ENCODE measurements at places on chromosomes 5 and 9.

GRCh38 chr9:88524911-88525310 lies 10.1 kb upstream of the NXNL2 start:
- DNase-seq = no peak

GRCh38 chr9:75265525-75265972 lies 177.2 kb downstream of the OSTF1 start:
- peak; percentile 31 for DNase-seq

DNA sequence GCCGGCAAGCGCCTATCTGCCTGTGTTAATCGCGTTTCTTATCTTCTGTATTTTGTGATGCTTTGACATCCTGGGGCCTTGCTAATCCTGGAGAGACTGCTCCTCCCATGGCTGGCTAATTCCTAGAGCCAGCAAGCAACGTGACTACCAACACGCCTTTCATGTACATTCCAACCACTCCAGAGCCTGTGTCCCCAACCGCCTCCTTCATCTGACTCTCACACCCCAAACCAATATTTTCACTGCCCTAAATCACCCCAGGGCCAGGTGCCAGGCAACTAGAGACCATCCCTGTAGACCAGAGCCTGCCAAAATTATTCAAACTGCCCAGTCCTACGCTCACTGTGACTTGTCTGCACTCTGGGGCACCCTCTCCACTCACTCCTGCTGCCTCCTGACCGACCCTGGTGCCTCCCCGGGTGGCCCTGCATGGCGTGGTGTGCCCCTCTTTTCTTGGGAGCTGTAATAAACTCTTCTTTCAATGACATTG lies 50.5 kb upstream of the COL5A1 start:
- DNase-seq = no peak

GRCh38 chr9:5586391-5586802 lies 42.5 kb upstream of the RIC1 start:
- DNase-seq = no peak

DNA sequence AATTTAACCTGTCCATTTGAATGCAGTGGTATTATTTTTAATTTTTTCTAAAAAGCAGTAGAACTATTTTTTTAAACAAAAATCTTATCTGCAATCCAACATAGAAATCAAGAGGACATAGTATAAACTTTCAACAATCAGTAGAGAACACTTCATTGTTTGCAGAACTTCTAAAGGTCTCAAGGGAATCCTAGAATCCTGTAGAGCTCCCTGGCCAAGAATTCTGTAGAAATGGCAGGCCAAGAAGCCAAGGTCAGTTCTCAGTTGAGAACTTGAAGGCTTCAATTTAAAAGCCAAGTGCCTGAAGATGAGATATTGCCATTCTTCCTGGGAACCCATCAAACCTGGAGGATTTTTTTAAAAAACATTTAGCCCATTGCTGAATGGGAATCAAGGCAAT lies 199.2 kb upstream of the KLF4 start:
- no peak for DNase-seq

DNA sequence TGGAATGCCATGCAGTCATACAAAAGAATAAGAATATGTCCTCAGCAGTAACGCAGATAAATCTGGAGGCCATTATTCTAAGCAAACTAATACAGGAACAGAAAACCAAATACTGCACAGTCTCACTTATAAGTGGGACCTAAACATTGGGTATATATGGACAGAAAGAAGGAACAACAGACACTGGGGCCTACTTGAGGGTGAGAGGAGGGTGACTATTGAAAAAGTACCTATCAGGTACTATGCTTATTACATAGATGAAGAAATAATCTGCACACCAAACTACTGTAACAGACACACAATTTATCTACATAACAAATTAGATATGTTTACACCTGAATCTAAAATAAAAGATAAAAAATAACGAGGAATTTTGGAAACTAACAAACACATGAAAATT lies 38.8 kb downstream of the MEIKIN start:
- DNase-seq = no peak

DNA sequence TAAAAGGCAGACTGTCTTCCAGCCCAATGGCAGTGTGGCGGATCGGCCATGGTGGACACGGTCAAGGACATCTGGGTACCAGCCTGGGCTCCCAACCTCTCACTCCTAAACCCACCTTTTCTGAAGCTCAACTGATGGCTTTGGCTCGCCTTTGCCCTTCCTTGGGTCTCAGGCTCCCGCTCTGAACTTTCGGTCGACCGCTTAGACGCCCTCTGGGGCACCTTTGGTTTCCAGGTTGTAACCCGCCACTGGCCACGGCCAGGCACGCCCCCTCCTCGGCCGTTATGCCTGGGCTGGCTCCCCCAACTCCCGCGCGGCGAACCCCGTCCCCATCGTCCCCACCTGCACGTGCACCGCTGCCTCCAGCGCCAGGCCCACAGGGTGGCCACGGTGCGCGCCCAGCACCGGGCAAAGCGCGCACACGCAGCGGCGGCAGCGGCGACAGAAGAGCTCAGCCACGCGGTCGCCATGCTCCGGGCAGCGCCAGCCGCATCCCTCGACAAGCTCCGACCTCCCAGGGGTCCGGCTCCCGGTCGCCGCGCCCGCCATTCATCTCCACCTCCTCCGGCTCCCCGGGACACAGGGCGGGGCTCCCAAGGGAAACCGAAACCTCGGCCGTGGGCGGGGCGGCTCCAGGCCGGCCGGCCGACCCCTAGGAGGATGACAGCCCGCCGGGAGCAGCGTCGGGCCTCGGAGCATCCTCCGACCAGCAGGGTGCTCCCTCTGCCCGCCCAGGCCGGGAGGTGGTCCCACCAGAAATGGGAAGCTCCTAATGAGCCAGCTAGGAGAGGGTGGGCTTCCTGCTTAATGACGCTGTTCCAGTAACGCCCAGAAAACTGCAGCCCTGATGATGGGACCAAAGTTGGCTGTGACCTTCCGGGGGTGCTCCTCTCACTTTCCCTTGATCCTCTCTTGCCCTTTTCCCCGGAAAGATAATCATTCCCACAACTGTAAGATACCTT lies at the start of gene TRIM14:
TRIM14 (minus strand) TSS at position 583 of the 962 bp plus-strand sequence; CDS start at position 549, 34 bp downstream.
- no peak for DNase-seq

GRCh38 chr5:14587150-14587549 lies 5.6 kb downstream of the OTULINL start:
- DNase-seq = no peak
